NCI-H2107 (cell line): ENCODE measurements at places on chromosomes 3 and 15.

GRCh38 chr3:67564973-67565372 lies 89.4 kb downstream of the SUCLG2 start:
- DNase-seq: no peak

- DNase-seq: no peak
Observed at GRCh38 chr3:156693166-156693565, 18.8 kb downstream of the TIPARP start.

DNA sequence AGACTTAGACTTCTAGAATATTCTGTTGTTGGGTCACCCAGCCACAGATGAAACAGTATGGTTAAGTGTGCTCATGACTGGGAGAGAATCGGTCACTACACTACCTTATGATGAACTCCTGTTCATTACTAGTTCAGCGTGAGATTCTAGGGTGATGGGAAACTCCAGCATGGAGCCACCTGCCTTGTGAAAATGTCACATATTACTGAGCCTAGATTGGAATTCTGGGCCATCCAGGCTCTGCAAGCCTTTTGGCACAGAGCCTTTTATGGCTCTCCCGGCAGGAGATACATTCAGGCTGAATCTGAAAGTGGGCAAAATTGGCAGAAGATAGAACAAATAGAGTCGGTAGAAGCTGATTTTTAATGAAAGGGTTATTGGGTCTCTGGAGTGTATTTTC lies 19.0 kb downstream of the NANOGP8 start:
- no peak for DNase-seq

GRCh38 chr15:65049418-65049840 lies 4.2 kb downstream of the SLC51B start:
- peak; percentile 69 for DNase-seq

GRCh38 chr3:24604215-24604614 lies 109.6 kb upstream of the THRB start:
- no peak for DNase-seq

GRCh38 chr15:30990036-30990435 lies 1.4 kb downstream of the MTMR10 start:
- DNase-seq: no peak

- DNase-seq: no peak
Observed at GRCh38 chr3:183896610-183897009, 11.9 kb upstream of the PARL start.

GRCh38 chr3:183579967-183580900 lies 24.7 kb upstream of the KLHL6 start:
- no peak for DNase-seq

DNA sequence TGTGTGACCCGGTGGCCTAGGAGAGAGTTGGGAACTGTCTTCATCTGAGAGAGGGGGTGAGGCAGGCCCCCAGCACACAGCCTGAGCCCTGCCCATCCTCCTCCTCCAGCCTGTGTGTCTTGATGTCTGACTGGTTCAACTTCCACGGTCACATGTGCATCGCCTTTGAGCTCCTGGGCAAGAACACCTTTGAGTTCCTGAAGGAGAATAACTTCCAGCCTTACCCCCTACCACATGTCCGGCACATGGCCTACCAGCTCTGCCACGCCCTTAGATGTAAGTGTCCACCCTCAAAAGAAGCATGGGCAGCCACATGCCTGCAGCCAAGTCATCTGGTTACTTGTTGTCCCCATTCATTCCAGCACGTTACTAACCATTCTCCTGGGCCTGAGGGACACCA lies 10.1 kb downstream of the CLK3 start:
- DNase-seq: no peak

- DNase-seq: no peak
Observed at GRCh38 chr3:152513301-152513960, 244.7 kb downstream of the MBNL1 start.

DNA sequence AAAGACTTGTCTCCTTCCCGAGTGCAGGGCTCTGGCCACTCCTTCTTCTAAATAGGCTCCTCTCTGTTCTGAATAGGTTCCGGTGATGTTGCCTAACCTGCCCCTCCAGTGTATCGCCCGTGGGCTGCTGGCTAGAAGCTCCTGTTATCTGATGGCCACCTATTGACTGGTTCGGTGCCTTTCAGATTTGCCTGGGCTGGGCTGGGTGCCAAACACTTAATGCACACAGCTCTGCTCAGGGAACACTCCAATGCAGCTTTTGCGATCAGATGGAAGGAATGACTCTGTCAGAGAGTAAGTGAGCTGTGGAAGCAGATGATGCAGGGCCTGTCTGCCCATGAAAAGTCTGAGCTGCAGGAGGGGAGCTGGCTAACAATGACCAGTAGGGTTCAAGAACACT lies 112.9 kb downstream of the CORO2B start:
- peak; percentile 55 for DNase-seq

GRCh38 chr15:57969355-57969754 lies 96.2 kb downstream of the ALDH1A2 start:
- DNase-seq: no peak

DNA sequence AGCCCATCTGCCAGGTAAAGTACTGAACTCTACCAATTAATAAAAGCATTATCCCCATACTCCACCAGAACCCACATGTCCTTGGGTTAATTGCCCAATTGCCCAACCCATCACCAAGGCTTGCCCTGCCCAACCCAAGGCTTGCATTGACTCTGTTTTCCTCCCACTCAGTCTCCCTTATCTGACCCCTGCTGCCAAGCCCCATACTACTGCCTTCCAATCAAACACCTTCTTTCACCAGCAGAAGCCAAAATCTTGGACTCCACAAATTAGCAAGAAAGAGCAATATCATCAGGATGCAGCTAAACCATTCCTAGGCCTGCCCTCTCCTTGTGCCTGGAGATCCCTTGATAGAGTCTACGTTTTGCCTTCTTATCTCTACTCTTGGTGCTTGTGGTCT lies 602.9 kb downstream of the NTRK3 start:
- DNase-seq: no peak

DNA sequence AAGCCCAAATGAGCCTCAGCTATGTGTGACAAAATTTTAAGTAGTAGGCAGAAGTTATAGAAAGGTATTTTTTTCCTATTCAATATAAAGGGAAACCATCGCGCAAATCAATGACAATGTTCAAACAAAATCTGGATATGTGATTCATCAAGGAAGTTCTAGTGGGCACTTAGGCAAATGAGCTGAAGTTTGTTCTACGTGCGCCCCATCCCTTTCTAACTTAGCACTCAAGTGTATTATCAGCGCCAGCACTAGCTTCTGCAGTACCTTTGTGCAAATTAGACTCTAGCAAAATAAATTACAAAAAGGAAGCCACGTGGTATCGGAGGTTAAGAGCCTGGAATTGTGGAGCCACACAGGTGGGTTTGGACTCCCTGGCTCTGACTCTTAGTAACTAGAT lies 91.1 kb downstream of the TBL1XR1 start:
- no peak for DNase-seq

- no peak for DNase-seq
Observed at GRCh38 chr3:146813496-146813895, 208.3 kb upstream of the PLSCR5 start.

- DNase-seq: no peak
Observed at GRCh38 chr15:52716536-52716935, 37.3 kb upstream of the ATOSA start.

DNA sequence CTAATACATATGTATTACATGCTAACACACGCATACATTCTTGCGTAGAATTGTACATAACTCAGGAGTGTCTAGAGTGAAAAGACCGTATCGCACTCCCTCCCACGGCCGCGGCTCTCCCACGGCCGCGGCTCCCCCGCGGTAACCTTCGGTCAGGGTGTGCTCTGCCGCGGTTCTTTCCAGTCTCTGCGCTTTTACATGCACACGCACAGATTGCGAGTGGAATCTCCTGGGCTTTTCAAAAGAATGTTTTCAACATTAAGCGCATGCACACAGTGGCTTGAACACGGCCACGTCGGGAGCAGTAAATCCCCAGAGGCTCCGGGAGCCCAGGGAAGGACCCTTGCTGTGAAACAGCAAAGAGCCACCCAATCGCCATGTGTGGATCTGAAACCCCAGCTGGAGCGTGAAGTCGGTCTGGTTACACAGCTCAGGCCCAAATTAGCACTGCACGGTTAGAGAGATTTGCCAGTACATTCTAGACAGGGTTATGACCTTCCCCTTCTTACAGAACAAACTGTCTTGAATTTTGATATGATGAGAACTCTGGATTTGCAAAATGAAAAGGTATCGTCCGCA lies 805 bp upstream of the RGMA start:
- no peak for DNase-seq

GRCh38 chr3:149547954-149548668 lies 73.6 kb downstream of the TM4SF4 start:
- DNase-seq: no peak

DNA sequence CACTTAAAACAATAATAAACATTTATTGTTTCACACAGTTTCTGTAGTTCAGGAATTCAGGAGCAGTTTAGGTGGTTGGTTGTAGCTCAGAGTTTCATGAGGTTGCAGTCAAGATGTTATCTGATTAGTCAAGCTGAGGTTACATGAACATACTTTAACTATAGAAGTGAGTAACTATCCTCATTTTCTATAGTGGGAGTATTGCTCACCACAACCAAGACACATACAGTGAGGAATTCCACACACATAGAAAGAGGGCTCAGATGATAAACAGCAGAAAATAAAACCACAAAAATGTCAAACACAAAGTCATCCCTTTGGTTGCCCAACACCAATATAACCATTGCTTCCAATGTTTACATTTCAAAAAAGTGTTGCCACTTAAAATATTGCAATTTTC lies 13.6 kb downstream of the SCN11A start:
- DNase-seq: no peak

GRCh38 chr15:40776537-40777141 lies 6.9 kb downstream of the C15orf62 start:
- DNase-seq: no peak

DNA sequence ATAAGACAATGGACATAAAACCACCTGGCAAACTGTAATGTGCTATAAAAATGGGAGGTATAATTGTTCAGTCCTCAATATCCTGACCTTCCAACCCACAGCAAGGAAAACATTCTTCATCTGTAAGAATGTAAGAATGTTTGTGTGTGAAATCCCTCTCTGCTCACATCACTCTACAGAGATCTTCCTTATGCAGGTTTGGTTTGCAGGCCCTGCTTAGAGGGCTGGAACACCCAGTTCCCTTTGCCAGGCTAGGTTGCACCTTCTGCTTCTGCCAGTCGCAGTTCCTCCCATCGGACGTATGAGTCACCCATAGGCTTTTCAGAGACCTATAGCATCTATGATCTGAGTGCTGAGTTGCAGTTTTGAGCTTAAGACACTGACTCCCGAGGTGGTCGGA lies 24.1 kb upstream of the MINAR1 start:
- DNase-seq: no peak

DNA sequence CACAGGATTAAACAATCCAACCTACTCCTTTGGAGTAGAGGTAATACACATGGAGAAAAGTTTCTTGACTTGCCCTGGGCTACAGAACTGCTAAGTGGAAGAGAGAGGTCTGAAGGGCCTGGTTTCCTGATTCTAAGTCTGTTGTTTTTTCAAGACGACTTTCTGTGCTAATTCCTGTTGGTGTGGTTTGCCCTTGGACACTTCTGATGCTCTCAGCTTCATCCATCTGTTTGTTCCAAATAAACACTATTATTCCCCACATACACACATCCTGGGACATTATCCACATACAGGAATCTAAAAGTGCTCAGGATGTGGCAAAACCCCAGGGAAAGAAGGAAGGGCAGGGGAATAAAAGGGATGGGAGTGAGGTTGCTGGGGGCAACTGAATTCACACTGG lies 393.5 kb upstream of the TBL1XR1 start:
- no peak for DNase-seq

DNA sequence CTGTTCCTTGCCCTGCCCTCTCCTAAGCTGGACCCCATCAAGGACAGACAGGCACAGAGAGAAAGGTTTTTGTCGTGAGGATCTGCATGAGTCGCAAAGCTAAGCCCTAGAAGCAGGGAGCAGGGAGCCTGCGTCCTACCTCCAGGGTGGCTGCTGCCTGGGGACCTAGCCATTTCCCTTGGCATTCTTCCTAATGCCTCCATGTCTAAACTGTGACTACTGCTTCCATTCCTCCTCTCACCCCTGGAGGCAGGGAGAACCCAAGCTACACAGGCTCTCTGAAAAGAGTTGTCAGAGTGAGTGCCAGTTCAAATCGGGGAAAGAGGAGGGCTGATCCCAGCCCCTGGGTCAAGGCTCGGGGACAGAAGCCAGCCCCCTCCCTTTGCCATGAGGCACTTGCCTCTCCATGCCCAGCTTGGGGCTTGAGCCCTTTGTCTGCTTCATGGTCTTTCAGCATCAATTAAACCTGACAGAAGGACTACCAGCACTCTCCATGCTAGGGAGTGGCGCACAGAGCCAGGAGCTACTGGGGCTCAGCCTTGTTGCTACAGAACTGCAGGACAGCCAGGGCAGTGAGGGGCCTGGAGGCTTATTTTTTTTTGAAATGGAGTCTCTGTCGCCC lies 2.4 kb downstream of the GCHFR start:
- DNase-seq: no peak

DNA sequence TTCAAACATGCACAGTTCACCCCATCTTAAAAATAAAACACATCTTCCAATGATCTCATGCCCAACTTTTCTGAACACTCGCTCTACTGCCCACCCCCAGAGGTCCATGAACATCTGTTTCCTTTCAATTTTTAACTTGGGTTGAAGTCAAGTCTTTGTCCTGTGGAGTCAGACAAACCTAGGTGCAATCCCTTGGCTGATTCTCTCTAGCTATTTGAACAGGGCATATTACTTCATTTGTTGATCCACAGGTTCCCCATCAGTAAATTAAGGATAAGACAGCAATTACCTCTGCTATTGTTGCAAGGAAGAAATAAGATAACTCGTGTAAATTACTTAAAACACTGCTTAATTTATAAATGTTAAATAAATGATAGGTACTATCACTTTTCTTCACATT lies 180.1 kb downstream of the CNTN3 start:
- DNase-seq: no peak

DNA sequence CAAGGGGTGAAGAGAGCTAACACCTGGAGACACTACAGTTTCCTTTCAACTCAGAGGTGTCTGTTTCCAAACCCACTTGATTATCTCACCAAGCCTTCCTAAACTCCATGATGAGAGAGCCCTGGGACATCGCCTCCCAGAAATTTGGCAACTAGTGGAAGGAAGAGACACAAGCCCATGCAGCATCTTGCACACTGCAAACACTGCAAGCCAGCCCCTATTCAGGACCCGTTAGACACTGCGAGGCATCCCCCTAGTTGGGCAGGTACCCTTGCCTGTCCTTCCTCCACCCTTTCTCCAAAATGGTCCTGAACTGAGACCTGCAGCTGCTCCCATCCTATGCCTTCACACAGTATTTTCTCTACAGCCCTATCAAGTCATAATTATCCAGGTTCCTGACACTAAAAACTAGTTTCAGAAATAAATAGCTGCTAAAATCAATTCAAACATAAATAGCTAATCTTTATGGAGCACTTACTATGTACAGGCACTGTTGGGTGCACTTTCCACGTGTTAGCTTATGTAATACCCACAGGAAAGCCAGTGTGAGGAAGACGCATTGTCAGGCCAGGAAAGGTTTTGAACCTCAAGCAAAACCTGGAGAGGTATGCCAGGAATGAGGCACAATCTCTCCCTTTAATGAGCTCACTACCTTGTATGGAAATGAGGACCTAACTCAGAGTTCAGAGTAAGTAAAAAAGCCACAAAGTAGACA lies 2.8 kb downstream of the MAGI1 start:
- no peak for DNase-seq

- peak; percentile 4 for DNase-seq
Observed at GRCh38 chr3:55629432-55629831, 142.3 kb upstream of the WNT5A start.

GRCh38 chr15:59611276-59612260 lies at the start of gene GCNT3:
Gene GCNT3, plus strand, starts transcription at chr15:59611783. Its CDS starts 6,456 bp downstream, at chr15:59618239.
- DNase-seq: no peak
